ENCODE measurements at places on chromosomes 3 and 15. TPM values are rescaled to one million over a fixed set of nuclear protein-coding genes. Genes with fewer than 3 reads are reported as not detected.

DNA sequence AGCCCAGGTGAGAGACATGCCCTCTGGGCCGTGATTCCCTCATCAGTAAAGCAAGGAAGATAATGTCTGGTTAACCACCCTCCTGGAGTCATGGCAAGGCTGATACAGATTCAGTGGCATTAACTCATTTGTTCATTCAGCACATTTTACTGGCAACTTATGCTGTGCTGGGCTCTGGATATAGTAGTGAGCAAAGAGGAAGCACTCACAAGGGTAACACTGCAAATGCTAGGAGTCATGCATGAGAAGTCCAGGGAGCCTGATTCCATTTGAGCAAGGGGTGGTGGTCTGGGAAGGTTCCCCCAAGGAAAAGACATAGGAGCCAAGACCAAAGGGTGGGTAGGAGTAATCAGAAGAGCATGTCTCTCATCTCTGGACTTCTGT lies 50.2 kb downstream of the SMAD3 start:
- DNase-seq = no peak

GRCh38 chr3:188212308-188212969 lies 58.5 kb downstream of the LPP start:
- peak; percentile 93 for DNase-seq

CCR2 gene
- total RNA-seq = not detected

GRCh38 chr3:122382888-122383666 lies at the start of gene MIX23:
Gene MIX23 (minus strand): TSS chr3:122383231. CDS start chr3:122383224, 7 bp downstream.
- peak; percentile 82 for DNase-seq

PLCB2 gene
- not detected for total RNA-seq

- DNase-seq = peak; percentile 38
Observed at GRCh38 chr3:131217296-131217741, 164.3 kb upstream of the NUDT16 start.

PRSS50 gene
- total RNA-seq = not detected

- DNase-seq = no peak
Observed at GRCh38 chr15:38682861-38683260, 118.2 kb upstream of the RASGRP1 start.

- DNase-seq = peak; percentile 30
Observed at GRCh38 chr3:71066356-71066755, 517.2 kb downstream of the FOXP1 start.

- DNase-seq = no peak
Observed at GRCh38 chr3:5115506-5116162, 6.5 kb upstream of the ARL8B start.

LRRK1 gene
- 9.2 TPM for total RNA-seq

DNA sequence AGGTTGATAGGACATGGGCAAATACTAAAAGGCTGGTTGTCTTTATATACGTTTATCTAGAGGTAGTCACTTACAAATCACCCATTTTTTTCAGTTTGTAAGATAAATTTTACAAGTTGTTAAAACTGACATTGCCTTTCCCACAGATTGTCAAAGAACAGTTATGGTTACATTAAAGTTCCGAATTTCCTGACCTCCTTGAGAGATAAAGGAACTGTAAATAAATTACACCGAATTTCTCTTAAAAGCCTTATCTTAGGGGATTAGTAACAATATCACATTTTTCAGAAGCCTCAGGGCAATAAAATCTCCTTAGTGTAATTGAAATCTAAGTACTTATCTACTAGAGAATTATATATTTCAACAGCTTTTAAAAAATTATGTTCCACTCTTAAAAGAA lies 49.5 kb downstream of the ZPLD1 start:
- no peak for DNase-seq

GRCh38 chr3:39139442-39139841 lies 13.9 kb downstream of the CSRNP1 start:
- no peak for DNase-seq

CPLX3 gene
- not detected for total RNA-seq

DNA sequence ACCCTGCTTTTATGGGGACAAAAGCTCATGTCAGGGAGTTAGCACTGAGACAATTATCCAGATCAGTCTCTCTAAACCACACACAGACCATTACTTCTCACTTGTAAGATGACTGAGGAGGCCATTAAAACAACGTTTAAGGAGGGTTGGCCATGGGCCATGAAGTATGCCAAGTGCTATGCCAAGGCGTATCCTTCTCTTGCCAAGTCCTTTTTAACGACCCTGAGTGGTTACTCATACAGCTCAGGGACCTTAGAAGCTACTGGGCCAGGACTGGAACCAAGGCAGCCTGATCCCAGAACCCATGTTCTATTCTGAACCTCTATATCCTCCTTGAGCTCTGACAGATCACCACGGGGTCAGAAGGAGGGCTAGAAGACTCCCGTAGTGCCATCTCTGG lies 50.0 kb downstream of the NMNAT3 start:
- DNase-seq = no peak

DNA sequence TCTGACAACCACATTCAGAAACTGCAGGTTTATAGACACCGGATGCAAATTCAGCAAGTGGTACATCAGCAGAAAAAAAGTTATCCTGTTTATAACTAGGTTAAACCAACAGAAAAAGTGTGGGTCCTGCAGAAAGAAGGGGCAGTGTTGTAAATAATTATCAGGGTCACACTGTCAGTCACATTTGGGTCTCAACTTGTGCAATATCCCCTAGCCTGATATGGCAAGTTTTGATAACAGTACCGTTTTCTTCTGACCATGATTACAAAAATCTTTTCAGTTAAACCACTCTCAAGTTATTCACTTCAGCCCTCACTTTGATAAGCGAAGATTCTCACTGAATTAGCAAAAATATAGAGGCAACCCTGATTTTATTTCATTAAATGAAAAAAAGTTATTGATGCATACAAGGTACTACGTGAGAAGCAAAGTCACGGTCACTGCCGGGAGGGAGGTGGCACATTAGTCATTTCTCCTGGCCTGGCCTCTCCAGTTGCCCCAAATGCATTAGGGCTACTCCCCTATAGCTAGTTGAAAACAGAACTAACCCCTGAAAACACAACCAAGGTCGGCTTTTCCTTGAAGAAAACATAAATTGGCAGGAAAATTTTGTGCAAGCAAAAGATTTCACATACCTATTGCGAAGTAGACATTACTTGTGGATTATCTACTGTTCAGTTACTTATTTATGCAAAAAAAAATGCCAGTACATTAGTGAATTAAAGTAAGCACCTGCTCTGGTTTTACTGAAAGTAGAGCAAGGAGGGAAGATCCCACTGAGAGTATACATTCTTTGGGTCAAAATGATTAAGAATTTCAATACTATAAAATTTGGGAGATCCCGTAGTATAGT lies 28.6 kb downstream of the IL5RA start:
- no peak for DNase-seq

SLC24A5 gene
- not detected for total RNA-seq

DNA sequence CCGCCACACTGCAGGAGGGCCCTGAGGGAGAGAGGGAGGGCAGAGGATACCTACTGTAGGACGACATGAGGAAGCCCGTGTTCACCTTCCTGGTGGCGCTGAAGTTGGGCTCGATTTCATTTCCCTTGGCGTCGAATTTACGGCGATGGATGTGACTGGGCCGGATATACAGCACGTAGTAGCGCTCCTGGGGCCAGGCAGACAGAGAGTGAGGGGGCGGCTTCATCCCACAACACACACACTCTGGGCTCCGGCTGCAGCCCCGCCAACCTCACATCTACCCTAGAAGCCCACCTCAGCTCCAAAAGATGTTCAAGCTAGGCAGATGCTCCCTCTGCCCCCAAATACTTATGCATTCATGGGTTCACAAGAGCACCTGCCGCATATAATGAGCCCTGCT lies 4.5 kb downstream of the ARPIN start:
- DNase-seq = no peak

GRCh38 chr3:184339001-184339400 lies 1.6 kb downstream of the FAM131A start:
- DNase-seq = no peak

FBN1 gene
- 22.5 TPM for total RNA-seq

DCLK3 gene
- total RNA-seq = not detected

GRCh38 chr15:85100186-85100937 lies 118.7 kb downstream of the PDE8A start:
- no peak for DNase-seq

GRCh38 chr3:198106265-198106664 lies 146.2 kb downstream of the LMLN start:
- DNase-seq = no peak

NUP210 gene
- total RNA-seq = 36.0 TPM

BDH1 gene
- not detected for total RNA-seq

- DNase-seq = no peak
Observed at GRCh38 chr3:178768072-178768864, 232.0 kb downstream of the KCNMB2 start.

- DNase-seq = no peak
Observed at GRCh38 chr3:81874738-81875137, 113.3 kb upstream of the GBE1 start.

KY gene
- not detected for total RNA-seq

- no peak for DNase-seq
Observed at GRCh38 chr15:69325456-69325971, 26.8 kb downstream of the PAQR5 start.

DNA sequence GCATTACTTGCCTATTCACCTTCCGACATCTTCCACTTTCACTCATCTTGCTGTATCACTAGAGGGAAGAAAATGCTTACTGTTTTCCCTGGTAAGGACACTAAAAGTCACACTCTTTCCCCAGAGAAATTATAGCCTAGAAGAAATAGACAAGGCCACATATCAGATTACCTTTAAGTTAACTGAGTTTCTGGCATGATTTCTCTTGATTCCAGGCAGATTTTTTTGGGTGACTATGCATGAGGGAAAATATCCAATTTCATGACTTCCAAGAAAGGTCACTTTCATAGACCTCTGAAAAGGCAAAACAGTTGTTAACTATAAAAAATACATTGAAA lies 30.3 kb downstream of the TCF12 start:
- DNase-seq = no peak

DBR1 gene
- 11.9 TPM for total RNA-seq
